ENCODE measurements at places on chromosomes 5 and 9.
A peak's percentile ranks its signal among the peaks of the same experiment; 100 is the strongest.

- DNase-seq: peak; percentile 46
These were observed 101.8 kb downstream of the ESM1 start for GRCh38 chr5:54883374-54884194.

DNA sequence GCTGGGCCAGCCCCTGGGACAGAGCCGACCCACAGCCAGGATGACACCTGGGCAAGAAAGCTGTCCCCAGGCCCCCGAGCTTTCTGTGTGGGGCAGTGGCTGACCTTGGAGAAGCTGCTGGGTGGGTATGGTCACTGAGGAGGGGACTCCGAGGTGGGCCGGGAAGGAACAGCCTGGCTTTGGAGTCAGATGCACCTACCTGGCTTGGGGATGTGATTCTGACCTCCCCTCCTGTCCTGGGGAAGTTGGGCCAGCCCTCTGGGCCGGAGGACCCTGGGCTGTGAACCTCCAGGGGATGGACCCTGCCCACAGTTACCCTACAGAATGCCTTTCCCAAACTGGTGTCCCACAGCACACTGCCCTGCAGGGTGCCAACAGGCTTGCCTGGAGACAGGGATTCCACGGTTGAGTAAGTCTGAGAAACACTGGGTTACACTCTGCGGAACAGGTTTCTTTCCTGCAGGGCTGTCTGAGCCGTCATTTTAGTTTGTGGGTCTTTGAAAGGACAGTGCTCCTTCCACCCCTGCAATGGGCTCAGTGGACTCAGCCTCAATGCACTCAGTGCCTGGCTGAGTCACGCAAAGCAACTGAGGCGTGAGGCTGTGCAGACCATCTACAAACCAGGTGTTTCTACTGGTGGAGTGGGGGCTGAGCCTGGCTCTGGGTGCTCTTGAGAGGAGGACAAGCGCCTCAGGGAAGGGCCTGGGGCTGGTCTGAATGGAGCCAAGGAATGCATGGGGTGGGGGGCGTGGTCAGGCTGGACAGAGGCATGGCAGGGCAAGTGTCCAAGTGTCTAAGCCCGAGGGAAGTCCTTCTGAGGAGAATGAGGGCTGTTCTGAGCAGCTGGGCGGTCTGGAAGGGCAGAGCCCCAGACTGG lies 41.3 kb upstream of the PHYKPL start:
- peak; percentile 35 for DNase-seq

DNA sequence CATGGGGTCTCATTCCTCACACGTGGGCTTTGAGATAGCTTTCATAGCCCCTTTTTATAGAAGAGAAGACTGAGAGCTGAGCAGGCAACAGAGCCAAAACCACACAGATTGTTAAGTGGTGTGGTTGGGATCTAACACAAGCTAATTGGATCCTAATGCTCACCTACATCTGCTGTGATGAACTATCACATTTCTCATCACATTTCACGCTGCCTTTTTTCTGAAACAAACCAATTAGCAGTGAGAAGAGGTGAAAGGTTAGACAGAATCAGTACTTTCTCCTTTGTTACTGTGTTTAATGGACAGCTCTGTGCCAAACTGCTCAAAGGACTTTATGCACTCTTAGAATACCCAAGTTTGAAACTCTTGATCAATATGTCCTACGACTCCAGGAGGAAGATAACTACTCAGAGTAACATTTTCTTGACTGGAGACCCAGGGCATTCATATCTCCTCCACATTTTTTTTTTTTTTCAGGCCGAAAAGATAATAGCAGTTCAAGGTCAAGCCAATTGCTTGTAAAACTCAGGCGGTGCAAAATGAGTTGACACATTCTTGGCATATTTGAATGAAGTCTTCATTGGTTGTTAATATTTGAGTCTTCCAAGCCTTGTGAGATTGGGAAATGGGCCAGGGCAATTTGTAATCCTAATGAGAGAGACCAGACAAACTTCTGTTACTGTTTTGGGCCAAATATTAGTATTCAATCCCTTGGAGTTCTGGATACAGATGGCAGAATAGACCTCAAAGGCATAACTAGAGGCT lies 138.4 kb downstream of the KCTD16 start:
- no peak for DNase-seq

DNA sequence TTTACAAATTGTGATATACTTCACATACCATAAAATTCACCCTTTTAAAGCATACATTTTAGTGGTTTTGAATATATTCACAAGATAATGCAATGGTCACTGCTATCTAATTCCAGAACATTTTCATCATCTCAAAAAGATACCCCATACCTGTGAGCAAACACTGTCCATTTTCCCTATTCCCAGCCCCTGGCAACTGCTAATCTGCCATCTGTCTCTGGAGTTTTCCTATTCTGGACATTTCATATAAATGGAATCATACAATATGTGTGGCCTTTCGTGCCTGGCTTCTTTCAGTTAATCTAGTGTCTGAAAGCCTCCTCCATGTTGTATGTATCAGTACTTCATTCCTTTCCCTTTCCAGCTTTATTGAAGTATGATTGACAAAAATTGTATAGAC lies 14.7 kb downstream of the SNX30 start:
- no peak for DNase-seq

- no peak for DNase-seq
These were observed 44.5 kb upstream of the TMEM252 start for GRCh38 chr9:68585034-68585761.

DNA sequence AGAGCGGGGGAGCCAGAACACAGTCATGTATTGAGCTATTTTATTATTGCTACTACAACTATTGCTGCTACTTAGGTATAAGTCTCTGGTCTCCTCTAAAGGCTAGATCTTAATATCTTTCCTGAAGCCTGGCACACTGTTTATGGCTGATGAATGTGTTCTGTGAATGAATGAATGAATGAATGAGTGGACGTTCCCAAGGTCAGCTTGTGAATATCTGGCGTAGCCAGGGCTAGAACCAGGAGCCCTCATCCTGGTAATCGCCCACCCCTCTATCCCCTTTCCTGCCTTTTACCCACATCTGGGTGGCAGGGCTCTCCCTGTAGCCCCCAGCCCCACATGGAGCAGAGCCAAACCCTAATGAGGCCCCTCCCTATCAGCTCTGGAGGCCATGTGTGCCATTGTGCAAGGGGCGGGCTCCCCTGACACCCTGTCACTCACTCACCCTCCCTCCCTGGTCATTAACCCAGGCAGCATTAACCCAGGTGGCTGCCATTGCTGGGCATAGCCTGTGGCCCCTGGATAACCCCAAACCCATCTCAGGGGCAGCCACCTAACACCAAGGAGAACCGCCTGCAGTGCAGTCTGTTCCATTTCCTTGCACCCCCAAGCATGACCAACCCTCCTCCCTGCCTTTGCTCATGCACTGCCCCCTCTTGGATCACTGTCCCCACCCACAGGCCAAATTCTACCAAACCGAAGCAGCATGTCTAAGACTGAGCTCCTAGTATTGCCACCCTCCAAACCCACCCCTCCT lies 2.0 kb upstream of the AKNA start:
- DNase-seq: no peak

DNA sequence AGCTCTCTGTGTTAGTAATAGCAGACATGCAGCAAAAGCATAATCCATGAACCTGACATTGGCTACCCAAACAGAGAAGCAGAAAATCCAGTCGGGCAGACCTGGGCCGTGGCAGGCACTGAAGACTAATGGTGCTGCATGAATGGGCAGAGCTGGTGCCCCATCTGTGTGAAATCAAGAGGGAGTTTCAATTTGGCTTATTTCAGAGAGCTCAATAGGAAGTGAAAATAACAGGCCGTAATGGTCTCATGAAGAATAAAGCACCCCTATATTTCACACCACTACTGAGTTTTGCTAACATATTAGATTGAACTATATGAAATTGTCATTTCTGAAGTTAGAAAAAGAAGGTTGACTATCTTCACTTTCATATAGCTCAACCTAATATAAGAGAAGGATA lies 149.7 kb downstream of the ENC1 start:
- DNase-seq: no peak

DNA sequence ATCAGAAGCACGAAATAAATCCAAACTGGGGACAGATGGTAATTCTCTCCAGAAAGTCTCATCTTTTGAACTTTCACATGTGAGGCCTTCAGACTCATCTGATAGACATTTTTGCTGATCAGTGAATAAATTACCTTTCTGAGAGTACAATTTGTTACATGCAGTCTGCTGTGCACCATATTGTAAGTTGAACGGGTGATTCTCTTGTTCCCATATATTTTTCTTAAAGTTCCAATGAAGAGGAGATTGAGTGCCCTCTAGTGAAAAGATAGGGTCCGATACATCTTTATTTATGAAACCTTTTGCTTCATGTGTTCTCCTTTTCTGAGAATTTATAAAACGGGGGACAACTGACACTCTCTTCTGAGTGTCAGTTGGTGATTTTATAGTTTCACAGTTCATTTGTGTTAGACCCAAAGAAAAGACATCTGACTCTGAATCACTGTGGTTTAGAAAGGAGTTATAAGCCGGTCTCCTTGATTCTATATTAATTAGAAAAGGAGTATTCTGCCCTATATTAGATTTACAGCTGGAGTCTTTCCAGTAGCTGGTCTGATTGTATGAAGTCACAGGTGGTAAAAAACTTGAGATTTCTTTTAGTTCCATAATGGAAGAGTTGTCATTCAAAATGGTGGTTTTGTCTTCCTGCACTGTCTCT lies 30.4 kb downstream of the GNG10 start:
- DNase-seq: peak; percentile 58

GRCh38 chr5:118126159-118126558 lies 862.2 kb downstream of the DTWD2 start:
- peak; percentile 7 for DNase-seq

- no peak for DNase-seq
These were observed 16.2 kb downstream of the TJP2 start for GRCh38 chr9:69190086-69190862.

DNA sequence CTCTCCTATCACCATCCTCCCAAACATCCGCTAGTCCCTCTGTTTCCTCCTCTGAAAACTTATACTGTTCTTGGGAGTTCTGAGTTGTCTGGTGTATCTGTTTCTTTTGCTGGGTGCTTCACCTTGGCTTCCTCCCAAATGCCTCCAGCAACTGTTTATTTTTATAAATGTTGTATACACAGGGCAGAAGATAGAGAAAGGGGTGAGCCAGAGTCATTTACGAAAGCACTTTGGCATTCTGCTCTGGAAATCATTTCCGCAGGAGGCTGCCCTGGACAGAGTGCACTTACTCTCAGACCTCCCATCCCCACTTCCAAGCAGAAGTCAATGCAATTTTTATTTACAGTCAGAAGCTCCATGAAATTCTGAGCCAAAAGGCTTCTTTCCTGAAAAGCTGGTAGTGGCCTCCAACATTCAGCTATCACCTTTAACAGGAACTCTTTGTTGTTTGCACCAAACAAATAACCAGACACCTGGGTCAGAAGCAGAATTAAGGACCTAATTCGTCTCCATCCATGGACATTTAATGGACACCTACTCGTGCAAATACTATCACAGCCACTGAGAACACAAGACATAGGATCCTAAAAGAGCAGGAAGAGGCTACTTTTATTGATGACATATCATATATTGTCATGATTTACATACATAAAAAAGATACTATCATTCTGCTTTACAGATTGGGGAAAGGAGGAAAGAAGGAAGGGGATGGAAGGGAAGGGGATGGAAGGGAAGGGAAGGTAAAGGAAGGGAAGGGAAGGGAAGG lies 229.5 kb upstream of the PAPPA start:
- DNase-seq: peak; percentile 87

DNA sequence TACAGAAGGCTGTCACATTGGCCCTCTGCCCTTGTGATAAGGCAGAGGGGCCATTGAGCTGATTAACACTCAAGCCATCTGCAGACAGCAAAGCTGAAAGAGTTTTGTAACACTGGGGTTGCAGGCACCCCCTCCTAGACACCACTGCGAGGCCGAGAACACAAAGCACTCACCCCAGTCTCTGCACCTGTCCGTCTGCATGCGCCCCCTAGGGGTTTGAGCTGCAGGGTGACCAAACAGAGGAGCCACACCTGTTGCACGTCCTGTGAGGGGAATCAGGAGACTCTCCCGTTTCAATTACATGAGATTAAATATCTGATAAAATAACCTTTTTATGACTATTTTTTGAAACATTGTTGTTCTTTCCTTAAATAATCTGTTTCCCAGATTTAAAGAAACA lies 1180.4 kb downstream of the CDH9 start:
- DNase-seq: no peak

DNA sequence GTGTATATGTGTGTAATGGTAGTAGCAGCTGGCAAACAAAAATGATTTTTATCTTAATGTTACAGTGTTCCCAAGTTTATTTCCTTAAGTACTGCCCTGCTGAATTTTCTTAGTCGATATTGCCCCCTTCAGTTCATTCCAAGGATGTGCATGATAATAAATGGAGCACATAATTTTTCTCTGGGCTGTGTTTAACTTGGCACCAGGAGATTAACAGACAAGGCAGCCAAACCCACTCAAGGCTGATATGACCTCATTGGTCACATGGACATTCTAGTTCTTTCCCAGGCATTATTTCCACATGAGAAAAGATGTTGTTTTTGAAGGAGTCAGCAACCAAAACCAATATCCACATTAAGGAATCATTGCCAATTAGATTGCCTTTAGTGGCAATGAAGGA lies 61.8 kb downstream of the COX7C start:
- DNase-seq: peak; percentile 35

GRCh38 chr5:159993194-159993593 lies 15.7 kb upstream of the TTC1 start:
- no peak for DNase-seq

DNA sequence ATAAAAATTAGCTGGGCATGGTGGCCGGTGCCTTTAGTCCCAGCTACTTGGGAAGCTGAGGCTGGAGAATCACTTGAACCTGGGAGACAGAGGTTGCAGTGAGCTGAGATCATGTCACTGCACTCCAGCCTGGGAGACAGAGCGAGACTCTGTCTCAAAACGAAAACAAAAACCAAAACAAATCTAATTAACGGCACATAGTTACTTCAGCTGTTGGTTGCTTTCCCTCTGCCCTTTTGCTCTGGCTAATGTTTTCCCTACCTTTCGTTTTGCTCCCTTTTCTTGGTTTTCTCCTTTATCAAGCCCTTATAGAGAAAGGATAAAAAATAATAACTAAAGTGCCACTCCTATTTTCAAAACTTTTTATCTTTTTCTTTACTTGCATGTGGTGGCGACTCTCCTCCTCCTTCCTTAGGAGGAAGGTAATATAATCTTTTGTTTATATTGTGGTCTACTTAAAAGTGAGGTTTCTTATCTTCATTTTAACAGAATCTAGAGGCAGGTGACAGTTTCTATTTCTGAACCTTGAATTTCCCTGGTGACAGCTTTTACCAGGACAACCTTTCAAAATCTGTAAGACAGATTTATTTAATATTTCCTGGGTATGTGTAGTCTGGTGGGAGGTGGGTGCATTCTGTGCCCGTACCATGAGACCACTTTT lies 125.4 kb downstream of the ARHGEF28 start:
- DNase-seq: no peak

DNA sequence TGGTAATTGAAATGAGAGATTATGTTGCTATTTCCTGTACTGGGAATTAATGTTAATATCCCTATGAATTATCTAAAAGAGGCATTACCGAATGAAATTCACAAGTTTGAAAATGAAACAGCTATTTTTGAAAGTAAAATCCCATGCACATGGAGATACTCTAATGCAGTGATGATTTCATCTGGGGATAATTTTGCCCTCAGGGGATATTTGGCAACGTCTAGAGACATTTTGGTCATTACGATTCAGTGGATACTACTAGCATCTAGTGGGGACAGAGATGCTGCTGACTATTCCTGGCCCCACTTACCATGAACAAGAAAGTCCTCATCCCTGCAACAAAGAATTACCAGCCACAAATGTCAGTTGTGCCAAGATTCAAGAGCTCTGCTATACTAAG lies 500.9 kb downstream of the EFNA5 start:
- no peak for DNase-seq
